Suprapubic skin (tissue), 4 donors: ENCODE measurements at places on chromosomes 7 and 10.

DNA sequence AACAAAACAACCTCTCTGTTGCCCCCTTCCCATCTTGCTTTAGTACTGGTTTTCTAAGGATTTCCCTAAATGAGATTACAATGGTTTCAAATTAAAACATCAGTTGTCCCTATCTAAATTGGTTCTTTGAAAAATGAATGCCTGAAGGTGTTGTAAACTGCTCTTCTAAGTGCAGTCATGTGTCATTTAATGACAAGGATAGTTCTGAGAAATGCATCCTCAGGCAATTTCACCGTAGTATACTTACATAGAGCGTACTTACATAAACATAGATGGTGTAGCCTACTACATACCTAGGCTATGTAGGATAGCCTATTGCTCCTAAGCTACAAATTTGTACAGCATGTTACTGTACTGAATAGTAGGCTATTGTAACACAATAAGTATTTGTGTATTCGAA, 278.1 kb downstream of the MAGI2 start:
- H3K4me1 ChIP-seq: no peaks in the 10 kb centered on the region
- no peaks in the 10 kb centered on the region for H3K27me3 ChIP-seq
- H3K27ac ChIP-seq: no peak overlapping the region
- no peak for DNase-seq
- H3K36me3 ChIP-seq: no peaks in the 10 kb centered on the region

DNA sequence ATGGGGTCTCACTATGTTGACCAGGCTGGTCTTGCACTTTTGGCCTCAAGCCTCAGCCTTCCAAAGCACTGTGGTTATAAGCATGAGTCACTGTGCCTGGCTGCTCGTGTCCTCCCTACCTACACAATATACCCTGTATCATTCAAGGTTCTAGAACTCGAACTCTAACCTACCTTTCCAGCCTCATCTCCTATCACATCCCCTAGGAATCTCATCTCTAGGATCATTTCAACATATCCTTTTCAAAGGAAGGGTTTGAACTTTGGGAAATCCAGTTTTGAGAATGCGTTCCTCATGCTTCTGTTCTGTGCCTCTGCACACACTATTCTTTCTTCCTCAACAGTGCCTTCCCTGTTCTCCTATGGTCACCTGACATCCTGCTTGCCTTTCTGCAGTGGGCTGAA, 87.8 kb upstream of the RHEB start:
- H3K4me3 ChIP-seq: no peak overlapping the region
- peak; percentile 8 for DNase-seq
- H3K36me3 ChIP-seq: peaks cover 14% of the 10 kb centered on the region
- H3K27me3 ChIP-seq: no peaks in the 10 kb centered on the region

GRCh38 chr10:83374741-83375140, 764.6 kb upstream of the GHITM start:
- H3K4me1 ChIP-seq: no peaks in the 10 kb centered on the region
- no peak for DNase-seq
- H3K36me3 ChIP-seq: no peaks in the 10 kb centered on the region
- no peak overlapping the region for H3K4me3 ChIP-seq
- H3K27me3 ChIP-seq: no peaks in the 10 kb centered on the region
- H3K27ac ChIP-seq: no peak overlapping the region

GRCh38 chr7:100607111-100607510, 4.9 kb downstream of the PCOLCE start:
- no peak overlapping the region for H3K27ac ChIP-seq
- DNase-seq: no peak
- H3K36me3 ChIP-seq: no peaks in the 10 kb centered on the region
- no peaks in the 10 kb centered on the region for H3K27me3 ChIP-seq

DNA sequence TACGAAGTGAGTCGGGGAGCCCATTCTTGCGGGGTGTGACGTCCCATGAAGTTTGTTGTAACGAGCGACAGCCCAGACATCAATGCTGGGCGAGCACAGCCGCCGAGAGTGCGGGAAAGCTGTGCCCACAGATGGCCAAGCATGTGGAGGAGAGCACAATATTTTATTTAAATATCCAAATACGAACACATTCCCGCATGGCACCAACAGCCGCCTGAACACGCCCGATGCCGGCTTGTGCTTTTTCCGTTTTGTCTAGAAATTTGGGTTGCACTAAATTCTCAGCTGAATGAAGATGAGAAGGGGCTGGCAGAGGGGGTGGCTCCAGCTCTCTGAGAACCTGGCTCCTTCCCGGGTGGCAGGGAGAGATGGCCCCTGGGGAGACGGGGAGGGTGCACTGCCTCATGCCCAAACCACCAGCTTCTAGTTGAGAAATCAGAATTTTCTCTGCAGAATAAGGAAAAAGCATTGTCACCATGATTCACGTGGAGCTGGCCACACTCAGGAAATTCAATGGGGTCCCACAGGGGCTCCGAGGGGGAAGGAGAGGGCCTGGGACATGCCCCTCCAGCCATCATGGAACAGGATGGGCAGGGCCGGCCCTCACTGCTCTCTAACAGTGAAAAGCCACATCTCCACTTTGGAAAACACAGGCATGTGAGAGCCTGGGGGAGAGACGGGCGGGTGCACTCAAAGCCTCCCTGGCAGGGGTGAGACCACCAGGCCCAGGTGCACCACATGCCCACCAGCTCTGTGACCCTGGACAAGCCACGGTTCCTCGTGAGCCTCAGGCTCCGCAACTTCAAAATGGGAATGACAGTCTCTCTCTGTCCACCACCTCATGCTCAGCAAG, 48.3 kb downstream of the EBF3 start:
- DNase-seq: peak; percentile 75
- H3K36me3 ChIP-seq: no peaks in the 10 kb centered on the region
- no peak overlapping the region for H3K4me3 ChIP-seq
- no peaks in the 10 kb centered on the region for H3K4me1 ChIP-seq
- no peak overlapping the region for H3K27ac ChIP-seq

- H3K4me3 ChIP-seq: peak overlapping the region; percentile 61
- no peak for DNase-seq
- H3K36me3 ChIP-seq: no peaks in the 10 kb centered on the region
- peak overlapping the region; percentile 72 for H3K27ac ChIP-seq
Measured at GRCh38 chr10:27252267-27253000, 11.8 kb upstream of the ACBD5 start.

GRCh38 chr7:155762655-155763054, 49.6 kb downstream of the SHH start:
- H3K27me3 ChIP-seq: no peaks in the 10 kb centered on the region
- H3K4me3 ChIP-seq: no peak overlapping the region
- peaks cover 6% of the 10 kb centered on the region for H3K4me1 ChIP-seq
- no peak for DNase-seq
- H3K27ac ChIP-seq: peak overlapping the region; percentile 28

DNA sequence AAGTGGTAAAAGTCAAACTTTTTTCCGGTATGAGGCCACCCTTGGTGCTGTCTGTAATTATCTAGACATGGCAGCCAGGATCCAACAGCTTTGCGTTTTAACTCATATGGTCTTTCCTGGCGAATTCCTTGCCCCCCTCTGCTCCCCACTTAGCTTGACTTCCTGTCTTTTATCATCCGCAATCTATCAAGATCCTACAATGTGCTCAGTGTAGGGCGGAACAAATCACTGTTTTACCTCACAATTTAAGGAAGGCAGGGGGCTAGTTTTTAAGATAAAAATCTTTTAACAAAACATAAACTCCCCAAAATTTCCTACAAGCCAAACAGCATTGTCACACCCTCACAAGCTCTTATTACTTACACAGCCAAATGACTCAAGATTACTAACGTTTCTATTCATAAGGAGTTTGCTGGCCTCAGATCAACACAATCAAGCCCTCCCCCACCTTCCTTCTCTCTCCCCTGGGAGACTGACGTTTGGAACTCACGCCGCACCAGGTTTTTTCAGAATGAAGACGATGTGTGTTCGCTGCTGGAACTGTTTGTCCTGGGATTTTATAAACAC, 1.3 kb upstream of the CDK14 start:
- no peaks in the 10 kb centered on the region for H3K36me3 ChIP-seq
- peak overlapping the region; percentile 80 for H3K27ac ChIP-seq
- peaks cover 8% of the 10 kb centered on the region for H3K27me3 ChIP-seq

DNA sequence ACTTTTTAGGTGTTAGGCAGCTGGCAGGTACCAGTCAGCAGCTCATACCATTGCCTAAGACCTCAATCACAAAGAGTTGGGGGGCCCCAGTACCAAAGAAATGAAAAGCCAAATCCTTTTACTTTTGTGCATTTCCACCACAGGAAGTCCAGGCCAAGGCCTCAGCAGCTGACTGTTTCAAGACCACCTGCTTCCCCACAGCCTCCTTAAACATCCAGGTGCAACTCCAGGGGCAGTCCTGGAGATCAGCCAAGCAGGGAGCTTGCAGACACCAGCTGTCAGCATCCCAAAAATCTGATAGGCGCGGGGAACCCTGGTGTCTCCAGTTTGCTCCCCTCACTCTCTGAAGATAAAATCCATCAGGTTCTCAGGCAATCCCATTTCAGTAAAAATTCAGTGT, 91.5 kb upstream of the EFCAB10 start:
- no peaks in the 10 kb centered on the region for H3K27me3 ChIP-seq
- no peak for DNase-seq
- peaks cover 33% of the 10 kb centered on the region for H3K4me1 ChIP-seq
- H3K4me3 ChIP-seq: no peak overlapping the region

GRCh38 chr7:129948338-129948737, 4.4 kb downstream of the UBE2H start:
- peak; percentile 27 for DNase-seq
- H3K27me3 ChIP-seq: no peaks in the 10 kb centered on the region
- H3K4me3 ChIP-seq: no peak overlapping the region
- peaks cover 53% of the 10 kb centered on the region for H3K4me1 ChIP-seq

- H3K4me3 ChIP-seq: no peak overlapping the region
- no peak for DNase-seq
- H3K4me1 ChIP-seq: no peaks in the 10 kb centered on the region
- peaks cover 4% of the 10 kb centered on the region for H3K27me3 ChIP-seq
Measured at GRCh38 chr10:28743576-28743975, 66.3 kb downstream of the BAMBI start.

DNA sequence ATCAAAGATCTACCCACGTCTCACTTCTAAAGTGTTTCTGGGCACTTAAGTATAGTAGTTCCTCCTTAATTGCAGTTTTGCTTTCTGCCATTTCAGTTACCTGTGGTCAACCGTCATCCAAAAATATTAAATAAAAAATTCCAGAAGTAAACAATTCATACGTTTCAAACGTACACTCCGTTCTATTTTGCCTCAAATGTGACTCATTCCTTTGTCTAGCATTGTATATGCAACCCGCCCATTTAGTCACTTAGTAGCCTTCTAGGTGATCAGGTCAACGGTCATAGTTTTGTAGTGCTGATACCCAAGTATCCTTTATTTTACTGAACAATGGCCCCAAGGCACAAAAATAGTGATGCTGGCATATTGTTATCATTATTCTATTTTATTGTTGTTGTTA, 33.8 kb downstream of the HGF start:
- no peak for DNase-seq
- no peaks in the 10 kb centered on the region for H3K36me3 ChIP-seq
- H3K27me3 ChIP-seq: no peaks in the 10 kb centered on the region
- H3K4me1 ChIP-seq: no peaks in the 10 kb centered on the region

DNA sequence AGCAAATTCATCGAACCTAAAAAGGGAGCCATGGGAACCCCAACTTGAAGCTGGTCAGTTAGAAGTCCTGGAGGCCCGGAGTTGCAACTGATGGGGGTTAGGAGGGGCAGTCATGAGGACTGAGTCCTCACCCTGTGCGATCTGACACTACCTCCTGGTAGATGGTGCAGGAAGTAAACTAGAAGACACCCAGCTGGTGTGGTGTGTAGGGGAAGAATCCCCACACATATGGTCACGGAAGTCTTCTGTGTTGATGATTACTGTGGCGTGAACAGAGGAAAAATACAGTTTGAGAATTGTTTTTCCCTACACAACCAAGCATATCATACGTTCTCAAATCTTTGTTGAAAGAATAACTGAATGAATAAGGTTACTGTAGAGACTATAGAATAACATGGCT, 164.6 kb upstream of the KCTD7 start:
- H3K4me3 ChIP-seq: no peak overlapping the region
- no peaks in the 10 kb centered on the region for H3K27me3 ChIP-seq
- H3K27ac ChIP-seq: no peak overlapping the region
- no peaks in the 10 kb centered on the region for H3K4me1 ChIP-seq
- H3K36me3 ChIP-seq: no peaks in the 10 kb centered on the region

DNA sequence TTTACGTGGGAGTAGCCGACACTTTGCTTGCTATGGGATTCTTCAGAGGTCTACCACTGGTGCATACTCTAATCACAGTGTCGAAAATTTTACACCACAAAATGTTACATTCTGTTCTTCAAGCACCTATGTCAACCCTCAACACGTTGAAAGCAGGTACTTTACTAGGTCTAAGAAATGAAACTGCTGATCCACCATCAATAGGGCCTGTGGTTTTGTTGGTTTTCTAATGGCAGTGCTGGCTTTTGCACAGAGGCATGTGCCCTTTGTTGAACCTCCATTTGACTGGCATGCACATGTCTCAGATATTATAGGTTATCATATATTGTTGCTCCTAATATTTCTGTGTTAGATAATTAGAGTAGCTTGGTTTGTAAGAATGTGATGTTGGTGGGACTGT, 123.8 kb downstream of the CFTR start:
- H3K4me3 ChIP-seq: no peak overlapping the region
- H3K36me3 ChIP-seq: no peaks in the 10 kb centered on the region
- DNase-seq: no peak
- H3K4me1 ChIP-seq: no peaks in the 10 kb centered on the region
- H3K27me3 ChIP-seq: no peaks in the 10 kb centered on the region
- H3K27ac ChIP-seq: no peak overlapping the region
